Neural crest cell (in vitro differentiated cells): ENCODE measurements at places on chromosomes 5 and 9.

GRCh38 chr9:107465467-107466451 lies 23.8 kb downstream of the KLF4 start:
- DNase-seq = peak; percentile 66

DNA sequence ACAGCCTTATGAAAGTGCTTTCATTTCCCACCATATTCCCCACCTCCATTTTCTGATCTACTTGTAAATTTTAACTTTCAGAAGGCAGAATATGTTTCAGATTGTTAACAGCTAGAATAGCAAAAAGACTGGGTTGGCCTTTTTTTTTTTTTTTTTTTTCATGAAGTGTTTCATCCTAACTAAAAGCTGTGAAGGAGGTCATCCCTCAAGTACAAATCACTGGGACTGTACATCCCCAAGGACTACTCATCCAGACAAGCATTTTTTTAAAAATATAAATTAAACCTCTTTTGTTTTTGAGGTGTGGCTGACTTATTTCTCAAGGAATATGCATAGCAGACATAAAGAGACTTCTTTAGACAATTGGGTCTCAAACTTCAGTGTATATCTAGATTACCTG lies 542.1 kb upstream of the TUSC1 start:
- no peak for DNase-seq

DNA sequence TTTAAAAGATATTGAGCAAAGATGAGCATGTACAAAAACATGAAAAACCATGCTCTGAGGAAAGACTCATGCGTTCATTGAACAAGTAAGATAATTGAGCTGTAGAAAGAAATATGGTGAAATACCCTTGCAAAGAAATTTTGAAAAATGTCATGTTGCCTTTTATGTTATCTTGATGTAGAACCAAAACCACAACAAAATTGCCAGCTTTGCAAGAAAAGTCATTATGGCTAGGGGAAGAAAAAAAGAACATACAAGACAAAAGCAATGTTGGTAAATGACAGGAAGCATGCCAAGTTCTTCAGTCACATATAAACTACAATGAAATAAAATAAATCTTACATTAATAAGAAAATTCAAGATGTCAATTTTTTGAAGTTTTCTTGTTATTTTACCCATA lies 368.0 kb downstream of the IRX1 start:
- no peak for DNase-seq

DNA sequence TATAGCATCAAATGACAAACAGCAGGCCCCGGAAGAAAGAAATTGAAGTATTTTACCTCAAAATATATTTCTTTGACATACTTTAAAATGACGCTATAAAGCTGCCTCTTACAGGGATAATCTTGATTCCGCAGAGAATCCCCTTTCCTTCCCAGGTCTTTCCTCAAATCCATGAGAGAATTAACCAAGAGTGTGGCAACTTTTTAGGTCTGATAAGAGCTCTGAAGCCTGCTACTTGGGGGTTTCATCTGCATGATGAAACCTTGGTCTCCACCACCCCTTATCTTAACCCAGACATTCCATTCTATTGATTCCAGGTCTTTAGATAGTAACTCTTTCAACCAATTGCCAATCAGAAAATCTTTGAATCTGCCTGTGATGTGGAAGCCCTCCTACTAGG lies 173.8 kb downstream of the CEMIP2 start:
- no peak for DNase-seq

DNA sequence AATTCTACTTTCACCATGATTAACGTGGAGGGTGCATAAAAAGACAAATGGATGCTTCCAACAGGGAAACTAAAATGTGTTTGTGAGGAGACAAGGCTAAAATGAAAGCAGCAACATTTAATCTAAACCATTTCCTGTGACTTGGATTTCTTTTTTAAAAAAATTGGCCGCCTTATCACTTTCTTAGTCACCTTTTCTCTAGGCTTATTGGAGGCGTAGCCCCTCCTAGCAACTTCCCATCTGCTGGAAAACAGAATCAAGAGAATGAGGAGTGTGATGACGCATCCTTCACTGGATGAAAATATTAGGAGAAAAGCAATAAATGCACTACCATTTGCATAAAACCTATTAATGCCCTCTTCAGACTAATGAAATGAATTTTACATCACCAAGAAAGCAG lies 791 bp upstream of the GPR150 start:
- DNase-seq = no peak

DNA sequence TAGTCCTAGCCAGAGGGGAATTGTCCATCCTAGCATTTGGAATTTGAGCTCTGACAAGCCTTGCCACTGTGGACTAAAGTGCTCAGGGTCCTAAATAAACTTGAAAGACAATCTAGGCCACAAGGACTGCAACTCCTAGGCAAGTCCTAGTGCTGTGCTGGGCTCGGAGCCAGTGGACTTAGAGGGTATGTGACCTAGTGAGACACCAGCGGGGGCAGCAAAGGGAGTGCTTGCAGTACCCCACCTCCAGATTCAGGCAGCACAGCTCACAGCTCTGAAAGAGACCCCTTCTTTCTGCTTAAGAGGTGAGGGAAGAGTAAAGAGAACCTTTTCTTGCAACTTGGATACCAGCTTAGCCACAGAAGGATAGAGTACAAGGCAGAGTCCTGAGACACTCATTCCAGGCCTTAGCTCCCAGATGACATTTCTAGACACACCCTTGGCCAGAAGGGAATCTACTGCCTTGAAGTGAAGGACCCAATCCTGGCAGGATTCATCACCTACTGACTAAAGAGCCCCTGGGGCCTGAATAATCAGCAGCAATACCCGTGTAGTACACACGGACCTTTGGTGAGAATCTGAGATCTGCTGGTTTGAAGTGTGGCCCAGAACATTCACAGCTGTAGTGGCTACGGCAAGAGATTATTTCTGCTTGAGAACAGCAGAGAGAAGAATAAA lies 164.6 kb downstream of the CCDC171 start:
- no peak for DNase-seq

DNA sequence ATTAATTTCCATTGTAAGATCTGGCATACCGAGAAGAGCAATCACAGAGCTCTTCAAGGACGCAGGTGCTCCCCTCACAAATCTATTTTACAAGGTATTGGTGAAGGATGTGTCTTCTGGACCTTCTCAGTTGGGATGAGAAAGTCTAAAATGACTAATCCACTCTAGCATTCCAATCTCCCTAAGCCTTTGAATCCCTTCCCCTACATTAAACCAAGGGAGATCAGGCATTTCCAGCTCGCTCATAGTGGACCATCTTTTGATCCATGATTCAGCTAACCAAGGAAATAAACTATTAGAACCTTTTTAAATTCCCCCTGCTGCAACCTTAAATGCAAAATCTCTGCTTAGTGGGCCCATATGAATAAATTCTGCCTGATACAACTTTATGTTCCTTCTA lies 95.9 kb upstream of the FBN2 start:
- no peak for DNase-seq

- no peak for DNase-seq
Measured at GRCh38 chr9:105146677-105147076, 97.8 kb upstream of the SLC44A1 start.

DNA sequence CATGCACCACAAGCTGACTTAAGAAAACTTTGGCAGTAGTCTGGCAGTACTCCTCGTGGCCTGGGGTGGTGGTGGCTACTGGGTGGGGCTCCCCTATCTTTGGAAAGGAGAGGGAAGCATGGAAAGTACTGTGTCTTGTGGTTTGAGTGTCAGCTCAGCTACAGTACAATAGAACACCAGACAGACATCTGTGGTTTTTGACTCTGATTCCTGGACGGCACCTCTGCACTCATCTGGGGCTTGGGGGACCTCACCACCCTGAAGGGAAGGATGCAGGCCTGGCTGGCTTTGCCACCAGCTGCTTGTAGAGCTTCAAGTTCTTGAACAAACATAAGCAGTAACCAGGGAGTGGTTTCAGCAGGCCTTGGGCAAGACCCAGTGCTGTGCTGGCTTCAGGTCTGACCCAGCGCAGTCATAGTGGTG lies 40.6 kb downstream of the TNFSF8 start:
- DNase-seq = no peak

DNA sequence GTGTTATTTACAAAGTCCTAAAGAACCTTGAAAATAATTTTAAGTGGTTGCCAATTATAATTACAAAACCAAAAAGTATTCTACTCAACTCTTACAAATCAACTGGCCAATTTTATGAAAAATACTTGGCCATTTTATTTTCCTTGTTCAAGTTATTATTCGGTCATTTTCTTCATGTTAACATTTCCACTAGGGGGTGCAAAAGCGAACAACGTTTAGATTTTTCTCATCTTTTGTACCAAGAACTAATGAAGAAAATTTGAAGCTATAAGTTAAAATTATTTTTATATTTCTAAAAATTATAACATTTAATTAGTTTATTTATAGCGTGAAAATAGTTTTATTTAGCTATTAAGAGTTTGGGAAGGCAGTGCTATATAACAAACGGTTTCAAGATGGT lies 1453.3 kb downstream of the MAT2B start:
- DNase-seq = no peak

DNA sequence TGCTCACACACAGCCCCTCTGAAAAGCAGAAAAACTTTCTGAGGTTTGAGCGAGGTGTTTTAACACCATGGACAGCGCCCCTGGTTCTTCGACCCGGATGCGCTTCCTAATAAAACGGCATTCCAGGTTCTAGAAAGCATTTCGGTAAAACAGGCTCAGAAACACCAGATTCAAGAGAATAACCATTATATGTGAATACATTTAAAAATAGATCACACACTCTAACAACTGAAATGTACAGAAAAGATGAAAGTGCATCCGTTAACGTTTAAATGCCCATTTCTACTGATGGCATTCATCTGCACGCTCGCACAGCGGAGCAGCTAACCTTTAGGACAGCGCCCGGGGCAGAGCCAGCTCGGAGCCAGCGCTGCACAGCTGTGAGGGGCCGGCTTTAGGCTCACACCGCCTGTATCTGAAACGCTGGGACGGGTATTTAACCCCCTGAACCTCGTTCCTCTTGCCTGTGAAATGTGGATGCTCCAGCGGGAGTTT lies 26.3 kb upstream of the TENT4A start:
- DNase-seq = peak; percentile 56

DNA sequence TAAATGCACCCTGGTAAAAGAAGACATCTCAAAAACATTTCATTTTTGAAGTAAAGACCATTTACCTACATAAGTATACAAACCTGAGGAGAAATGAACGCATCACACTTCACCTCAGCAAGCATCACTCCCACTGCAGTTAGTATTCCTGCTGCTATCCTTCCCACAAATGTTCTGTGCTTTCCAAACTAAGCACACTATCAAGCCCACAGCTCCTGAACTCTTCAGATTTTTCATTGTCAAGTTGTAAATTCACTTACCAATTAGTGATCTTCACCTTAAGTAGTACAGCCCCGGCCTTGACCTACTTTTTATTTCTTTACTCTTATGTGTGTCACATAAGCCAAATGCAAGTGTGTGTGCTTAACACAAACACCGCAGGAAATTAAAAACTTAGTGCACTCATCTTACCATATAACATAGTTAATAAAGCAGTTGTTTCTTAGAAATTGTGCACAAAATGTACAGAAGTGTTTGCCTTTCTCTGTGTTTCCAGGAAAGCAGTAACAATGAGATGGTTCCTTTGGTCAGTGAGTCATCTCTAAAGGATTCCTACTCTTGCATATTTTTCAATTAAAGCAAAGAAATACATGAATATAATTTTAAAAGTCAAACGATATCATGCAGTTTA lies 169.4 kb downstream of the APBA1 start:
- no peak for DNase-seq

- no peak for DNase-seq
Measured at GRCh38 chr9:85527331-85528020, 214.3 kb downstream of the AGTPBP1 start.

GRCh38 chr5:96114736-96115135 lies 153.1 kb upstream of the ELL2 start:
- no peak for DNase-seq

GRCh38 chr5:176629853-176630680 lies at the start of the genes EIF4E1B and SNCB:
EIF4E1B (plus strand) TSS chr5:176630675; CDS start chr5:176642788, 12,113 bp downstream.
SNCB (minus strand) TSS chr5:176630534; CDS start chr5:176629654, 880 bp downstream.
- DNase-seq = peak; percentile 53

DNA sequence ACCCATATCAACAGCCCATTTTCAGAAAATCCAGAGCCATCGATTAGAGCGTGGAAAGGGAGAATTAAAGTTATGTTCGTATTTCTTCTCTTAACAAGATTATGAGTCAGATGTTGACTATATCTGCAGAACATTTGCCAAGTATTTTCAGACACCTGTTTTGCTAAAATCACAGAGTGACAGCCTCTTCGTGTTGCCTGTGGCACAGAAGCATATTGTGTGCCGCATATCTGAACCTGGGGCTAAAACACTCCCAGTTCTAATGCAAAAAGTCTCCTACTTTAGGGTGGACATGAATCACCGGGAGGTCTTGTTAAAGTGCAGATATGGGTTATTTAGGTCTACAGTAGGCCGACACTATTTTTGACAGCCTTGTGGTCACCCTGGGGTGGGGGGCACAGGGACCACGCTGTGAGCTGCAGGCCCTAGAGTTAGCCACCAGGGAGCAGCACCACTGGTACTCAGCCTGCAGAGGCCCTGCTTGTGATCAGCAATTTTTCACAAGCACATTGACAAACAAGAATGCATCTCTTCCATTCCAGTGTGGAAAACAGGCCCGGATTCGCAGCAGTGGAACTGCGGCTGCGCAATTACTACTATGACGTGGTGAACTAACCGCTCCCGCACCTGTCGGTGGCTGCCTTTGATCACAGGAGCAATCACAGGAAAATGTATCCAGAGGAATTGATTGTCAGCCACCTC lies 93.5 kb downstream of the SYK start:
- peak; percentile 17 for DNase-seq

GRCh38 chr5:65413822-65414221 lies 67.9 kb downstream of the ADAMTS6 start:
- DNase-seq = no peak

DNA sequence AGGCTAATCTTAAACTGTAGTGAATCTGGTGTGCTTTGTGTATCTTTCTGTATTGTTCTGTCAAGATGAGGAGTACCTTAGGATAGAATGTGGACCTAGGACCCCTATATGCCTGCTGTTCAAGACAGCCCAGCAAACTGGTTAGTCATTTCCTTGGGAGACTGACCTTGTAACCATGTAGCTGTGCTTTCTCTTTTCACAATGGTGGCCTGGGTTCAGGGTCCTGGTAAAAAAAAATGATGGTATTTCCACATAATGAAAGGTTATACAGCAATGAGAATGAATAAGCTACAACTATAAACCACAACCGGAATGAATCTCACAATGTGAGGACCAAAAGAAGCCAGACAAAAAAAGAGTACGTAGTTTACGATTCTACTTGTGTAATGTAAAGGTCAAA lies 36.4 kb upstream of the F2RL1 start:
- no peak for DNase-seq

DNA sequence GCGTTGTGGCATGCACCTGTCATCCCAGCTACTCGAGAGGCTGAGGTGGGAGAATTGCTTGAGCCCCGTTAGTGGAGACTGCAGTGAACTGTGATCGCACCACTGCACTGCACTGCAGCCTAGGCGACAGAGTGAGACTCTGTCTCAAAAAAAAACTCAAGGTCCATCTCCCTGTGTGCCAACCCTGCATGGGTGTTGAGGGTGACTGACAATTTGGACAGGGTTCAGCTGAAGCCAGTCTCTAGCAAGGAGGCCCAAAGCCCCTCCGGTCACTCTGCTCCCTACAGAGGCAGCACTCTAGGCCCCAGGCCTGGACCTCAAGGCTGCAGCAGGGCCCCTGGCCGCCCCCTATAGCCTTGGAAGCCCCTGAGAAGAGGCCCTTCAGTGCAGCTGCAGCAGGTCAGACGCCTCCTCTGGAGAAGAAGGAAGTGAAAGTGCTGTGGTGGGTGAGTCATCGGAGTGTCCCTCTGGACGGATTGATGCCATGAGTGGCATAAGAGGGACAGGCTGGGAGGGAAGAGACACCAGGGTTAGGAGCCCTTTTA lies 39.2 kb upstream of the NEK6 start:
- no peak for DNase-seq
